ENCODE measurements at places on chromosomes 11 and 22.
A peak's percentile ranks its signal among the peaks of the same experiment; 100 is the strongest.

DNA sequence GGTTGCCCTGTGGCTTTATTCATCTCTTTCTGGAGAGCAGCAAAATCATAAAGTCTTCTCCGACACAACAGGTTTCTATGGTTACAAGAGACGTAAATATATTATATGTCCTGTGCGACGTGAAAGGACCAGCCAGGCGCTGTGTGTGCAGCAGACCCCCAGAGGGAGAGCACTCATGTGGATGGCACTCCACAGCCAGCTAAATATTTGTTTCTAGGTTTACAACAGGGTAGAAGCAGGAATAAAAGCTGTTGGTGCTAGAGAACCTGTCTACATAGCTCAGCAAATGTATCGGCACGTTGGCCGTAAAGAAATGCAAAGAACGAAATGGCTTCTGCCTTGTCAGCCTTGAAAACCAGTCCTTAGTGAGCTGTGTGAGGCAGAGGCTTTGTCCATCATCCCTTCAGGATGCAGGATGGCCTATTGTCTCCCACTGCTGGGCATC, 133.8 kb upstream of the PITPNB start:
- DNase-seq: peak; percentile 33

- DNase-seq: no peak
Measured at GRCh38 chr11:95704865-95705264, 84.7 kb downstream of the FAM76B start.

DNA sequence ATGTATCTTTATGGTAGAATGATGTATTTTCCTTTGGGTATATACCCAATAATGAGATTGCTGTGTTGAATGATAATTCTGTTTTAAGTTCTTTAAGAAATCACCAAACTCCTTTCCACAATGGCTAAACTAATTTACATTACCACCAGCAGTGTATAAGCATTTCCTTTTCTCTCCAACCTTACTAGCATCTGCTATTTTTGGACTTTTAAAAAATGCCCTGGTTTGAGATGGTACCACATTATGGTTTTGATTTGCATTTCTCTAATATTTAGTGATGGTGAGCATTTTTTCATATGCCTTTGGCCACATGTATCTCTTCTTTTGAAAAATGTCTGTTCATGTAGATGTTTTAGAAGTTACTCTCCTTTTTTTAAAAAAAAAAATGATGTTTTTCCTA, 142.0 kb downstream of the METTL15 start:
- no peak for DNase-seq

DNA sequence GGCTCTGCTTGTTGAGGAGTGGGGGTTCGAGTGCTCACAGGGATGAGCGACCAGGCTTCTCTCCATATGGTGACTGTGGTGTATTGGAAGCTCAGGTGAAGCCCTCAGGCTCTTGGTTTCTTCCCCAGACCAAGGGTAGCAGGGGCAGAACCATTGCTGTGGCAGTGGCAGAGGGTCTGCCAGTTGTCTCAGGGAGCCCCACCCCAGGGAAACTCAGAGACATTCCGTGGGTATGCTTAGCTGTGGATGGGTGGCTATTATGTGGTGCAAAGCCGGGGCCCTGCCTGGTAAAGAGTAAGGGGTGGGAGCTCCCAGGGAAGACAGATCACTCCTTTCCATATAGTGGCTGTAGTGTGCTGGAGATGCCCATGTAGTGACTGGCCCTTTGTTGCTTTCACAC, 167.8 kb downstream of the DLG2 start:
- DNase-seq: no peak

GRCh38 chr11:113862435-113862834, 12.9 kb downstream of the USP28 start:
- DNase-seq: no peak

- DNase-seq: no peak
Measured at GRCh38 chr11:133381761-133382130, 150.6 kb downstream of the OPCML start.

- DNase-seq: no peak
Measured at GRCh38 chr22:35742342-35743100, 24.8 kb downstream of the APOL5 start.

DNA sequence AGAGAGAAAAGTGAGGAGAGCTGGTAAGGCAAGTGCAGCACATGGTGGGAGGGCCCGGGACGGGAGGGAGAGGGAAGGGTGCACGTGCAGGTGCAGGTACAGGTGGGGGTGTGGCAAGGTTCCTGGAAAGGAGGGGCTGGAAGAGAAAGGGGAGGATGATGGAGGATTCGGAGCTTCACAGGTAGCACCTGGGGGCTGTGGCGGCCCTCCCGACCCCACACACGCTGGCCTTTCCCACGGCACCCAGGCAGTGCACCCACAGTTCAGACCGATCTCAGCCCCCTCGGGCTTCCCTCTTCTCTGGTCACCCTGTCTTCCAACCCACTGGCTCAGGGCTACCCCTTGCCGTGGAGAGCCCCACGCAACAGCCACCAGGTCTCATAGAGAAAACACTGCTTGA, 67.4 kb upstream of the A4GALT start:
- DNase-seq: no peak
